Thymus (tissue), 14 donors: ENCODE measurements at places on chromosomes 1 and 21. TPM values are rescaled to one million over a fixed set of nuclear protein-coding genes. Genes with fewer than 3 reads are reported as not detected.
A peak's percentile ranks its signal among the peaks of the same experiment; 100 is the strongest.

The CHRM3 gene
- 0.11 TPM for polyA plus RNA-seq

The IGSF9 gene
- polyA plus RNA-seq = 4.1 TPM

- peak; percentile 68 for DNase-seq
Measured at GRCh38 chr1:37795340-37796125, 1.9 kb downstream of the MANEAL start.

The SPRR2D gene
- 36.9 TPM for polyA plus RNA-seq

DNA sequence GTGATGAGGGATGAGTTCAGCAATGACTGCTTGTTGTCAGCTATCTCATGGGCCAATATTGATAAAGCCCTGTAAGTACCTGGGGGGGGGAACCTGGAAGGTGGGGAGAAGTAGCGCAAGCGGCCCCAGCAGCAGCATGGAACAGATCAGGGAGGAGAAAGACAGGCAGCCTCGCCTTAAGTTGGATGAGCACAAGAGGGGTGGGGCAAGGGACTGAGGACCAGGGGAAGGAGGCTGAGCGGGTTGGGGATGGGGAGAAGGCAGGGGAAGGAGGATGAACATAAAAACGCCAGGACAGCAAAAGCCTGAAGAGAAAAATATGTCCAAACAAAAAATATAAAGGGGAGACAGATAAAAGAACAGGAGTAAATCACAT is 70.6 kb downstream of the ALG14 start:
- DNase-seq = no peak

The GBP5 gene
- polyA plus RNA-seq = 14.7 TPM

DNA sequence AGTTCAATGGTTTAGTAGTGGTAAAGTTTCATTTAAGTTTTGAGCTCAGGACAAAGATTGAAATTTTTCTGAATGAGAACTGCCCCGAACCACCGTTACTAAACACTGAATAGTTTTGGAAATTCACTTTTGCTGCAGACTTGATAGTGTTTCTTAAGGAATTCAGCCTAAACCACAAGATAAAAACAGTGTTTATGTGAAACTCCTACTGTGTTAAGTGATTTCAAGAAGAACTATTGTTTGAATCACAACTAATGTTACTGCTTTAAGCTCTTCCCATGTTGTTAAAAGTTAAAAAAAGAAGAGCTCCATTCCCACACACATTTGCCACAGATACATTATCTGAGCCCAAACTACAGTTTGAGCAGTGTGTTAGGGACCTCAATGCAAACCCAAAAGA is 159.2 kb downstream of the DYRK1A start:
- no peak for DNase-seq

DNA sequence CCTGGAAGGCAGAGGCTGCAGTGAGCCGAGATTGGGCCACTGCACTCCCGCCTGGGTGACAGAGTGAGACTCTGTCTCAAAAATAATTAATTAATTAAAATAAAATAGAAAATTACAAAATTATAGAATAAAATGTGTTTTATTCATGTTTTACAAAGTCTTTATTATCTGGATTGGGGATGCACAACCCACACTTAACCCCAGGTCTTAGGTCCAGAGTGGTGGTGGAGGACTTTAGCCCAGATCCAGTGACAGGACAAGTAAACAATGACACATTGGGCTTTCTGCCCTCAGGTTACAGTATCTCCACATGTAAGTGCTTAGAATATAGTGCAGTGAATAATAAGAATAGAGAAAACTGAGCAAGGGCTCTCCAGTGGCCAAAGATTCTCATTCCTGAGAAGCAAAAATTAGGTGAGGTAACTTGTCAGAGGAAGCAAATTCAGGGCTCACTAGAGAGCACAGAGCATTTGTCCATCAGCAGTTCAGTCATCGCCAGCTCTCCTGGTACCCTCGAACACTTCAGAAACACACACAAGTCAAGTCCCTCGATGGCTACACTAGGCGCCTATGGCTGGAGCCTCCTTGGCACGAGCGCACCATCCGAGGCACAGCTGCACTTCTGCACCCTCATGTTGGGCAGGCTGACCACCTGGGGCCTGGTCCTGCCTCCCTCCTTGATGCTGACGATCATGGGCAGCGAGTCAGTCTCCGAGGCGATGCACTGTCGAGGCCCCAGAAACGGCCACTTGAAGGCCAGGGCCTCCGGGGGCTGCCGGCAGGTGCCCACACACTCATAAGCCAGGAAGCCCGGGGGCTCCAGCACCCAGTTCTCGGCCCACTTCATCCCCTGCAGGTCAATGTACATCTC is 2.6 kb downstream of the LEFTY1 start:
- DNase-seq = no peak

- no peak for DNase-seq
Measured at GRCh38 chr1:39818482-39818881, 29.8 kb upstream of the BMP8B start.

DNA sequence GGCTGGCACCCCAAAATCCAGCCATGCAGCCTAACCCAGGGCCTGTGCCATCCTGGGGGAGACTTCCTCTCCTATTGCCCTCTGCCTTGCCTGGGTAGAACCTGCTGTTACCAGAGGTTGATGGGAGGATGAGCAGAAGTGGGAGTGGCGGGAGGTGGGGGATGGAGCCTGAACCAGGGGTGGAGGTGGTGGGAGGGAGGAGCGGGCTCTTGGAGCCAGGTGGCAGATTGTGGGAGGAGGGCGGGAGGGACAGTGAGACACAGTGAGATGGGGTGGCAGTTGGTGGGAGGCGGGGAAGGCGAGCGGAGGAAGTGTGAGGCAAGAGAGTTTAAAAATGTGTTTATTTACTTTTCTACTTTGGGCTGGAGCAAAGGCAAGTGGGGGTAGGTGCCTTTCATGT is 87.3 kb downstream of the KCNJ6 start:
- peak; percentile 9 for DNase-seq

DNA sequence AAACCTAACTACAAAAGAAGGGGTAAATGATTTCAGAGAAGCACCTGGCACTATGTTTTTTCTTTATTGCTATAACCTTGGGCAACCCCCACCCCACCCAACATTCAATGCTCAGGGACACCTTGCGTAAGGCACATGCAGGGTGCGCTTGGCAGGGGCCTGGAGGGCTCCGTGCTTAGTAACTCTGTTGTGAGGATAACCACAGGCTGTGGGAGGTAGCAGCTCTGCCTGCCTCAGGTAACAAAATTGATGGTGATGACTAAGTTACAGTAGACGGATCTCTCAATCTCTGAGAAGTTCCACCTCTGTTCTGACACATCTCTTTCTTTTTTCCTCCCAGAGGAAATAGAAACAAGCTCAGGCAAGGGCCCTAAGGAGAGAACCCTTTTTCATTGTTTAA is 8.7 kb upstream of the CCN1 start:
- no peak for DNase-seq

- no peak for DNase-seq
Measured at GRCh38 chr1:164770131-164770529, 211.1 kb downstream of the PBX1 start.

- no peak for DNase-seq
Measured at GRCh38 chr1:184020328-184020727, 17.2 kb downstream of the COLGALT2 start.
